ENCODE measurements at places on chromosomes 5 and 9.

DNA sequence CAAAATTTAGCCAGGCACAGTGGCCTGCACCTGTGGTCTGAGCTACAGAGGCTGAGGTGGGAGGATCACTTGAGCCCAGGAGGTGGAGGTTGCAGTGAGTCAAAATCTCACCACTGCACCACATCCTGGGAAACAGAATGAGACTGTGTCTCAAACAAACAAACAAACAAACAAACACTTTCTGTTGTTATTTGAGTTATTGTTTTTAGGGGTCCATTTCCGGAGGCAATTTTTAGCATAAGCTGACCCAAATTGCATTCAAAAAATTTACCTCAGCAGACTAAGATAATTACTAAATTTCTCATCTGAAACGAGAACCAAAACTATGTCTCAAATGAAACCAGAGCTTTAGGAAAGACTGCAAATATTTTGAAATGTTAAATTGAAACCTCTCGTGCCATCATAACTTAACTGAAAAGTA lies 1485.1 kb downstream of the EFNA5 start:
- no peak for DNase-seq

GRCh38 chr9:115043632-115044031 lies 74.3 kb downstream of the TNC start:
- no peak for DNase-seq

GRCh38 chr9:99253772-99254431 lies 31.8 kb downstream of the SEC61B start:
- no peak for DNase-seq

DNA sequence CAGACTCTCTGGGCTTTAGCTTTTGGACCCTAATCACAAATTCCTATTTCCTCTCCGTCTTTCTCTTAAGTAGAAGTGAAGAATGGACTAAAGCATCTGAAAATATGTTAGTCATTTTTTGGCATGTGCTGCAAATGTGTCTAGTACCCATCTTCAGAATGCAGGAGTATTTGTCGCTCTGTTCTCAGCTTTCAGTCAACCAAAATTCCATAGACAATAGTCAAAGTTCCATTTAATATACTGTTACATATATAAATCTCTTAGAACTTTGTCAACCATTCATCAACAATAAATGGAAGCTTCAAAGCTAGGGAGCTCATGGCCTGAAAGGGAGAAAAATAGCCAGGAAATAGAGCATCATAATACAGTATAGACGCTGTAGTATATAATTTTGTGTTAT lies 509.4 kb downstream of the BNC2 start:
- DNase-seq, result peak; percentile 29

DNA sequence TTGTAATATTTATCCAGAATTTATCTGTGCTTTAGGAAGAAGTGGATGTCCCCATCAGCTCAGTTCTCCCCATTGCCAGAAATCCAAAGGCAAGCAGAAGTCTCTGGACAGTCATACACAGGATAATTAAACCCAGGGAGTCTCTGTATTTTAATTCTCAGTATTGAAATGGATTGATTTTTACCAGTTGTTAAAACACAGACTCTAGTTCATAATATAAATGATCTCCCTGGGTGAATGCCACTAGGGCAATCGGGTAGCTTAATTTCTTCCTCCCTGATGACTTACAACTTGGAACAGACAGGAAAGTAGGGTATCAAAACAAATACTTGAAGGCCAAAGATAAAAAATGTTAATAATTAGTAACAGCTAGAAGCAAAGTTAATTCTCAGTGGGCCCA lies 66.5 kb upstream of the DAP start:
- no peak for DNase-seq

DNA sequence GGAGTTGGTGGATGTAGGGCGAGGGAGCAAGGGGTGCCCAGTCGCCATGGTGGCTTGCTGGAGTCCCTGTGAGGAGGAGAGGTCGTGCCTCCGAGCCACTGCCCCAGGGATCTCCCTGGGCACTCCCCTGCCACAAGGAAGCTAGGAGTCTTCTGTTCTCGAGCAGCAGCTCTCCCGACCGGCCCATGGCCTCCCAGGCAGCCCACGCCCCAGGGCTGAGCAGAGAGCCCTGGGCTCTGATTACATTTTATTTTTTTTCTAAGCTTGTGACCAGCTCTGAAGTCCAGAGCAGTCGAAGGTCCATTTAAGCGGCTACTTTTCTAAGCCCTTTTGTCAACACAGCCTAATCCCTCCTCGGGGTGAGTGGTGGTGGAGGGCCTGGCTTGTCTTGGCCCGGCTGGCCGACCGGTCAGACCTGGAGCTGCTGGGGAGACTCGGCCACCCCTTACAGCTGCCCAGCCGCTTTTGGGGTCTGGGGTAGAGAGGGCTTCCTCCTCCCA lies 2.1 kb downstream of the RXRA start:
- DNase-seq, result peak; percentile 70

Data from iris pigment epithelial cell (primary cell).